ENCODE measurements at places on chromosomes 16 and 17.

- no peak for DNase-seq
Measured at GRCh38 chr17:4711661-4712181, 1.3 kb downstream of the ARRB2 start.

GRCh38 chr16:253833-254232 lies 19.2 kb downstream of the FAM234A start:
- no peak for DNase-seq

GRCh38 chr16:9703731-9704130 lies 478.5 kb downstream of the GRIN2A start:
- DNase-seq = no peak

DNA sequence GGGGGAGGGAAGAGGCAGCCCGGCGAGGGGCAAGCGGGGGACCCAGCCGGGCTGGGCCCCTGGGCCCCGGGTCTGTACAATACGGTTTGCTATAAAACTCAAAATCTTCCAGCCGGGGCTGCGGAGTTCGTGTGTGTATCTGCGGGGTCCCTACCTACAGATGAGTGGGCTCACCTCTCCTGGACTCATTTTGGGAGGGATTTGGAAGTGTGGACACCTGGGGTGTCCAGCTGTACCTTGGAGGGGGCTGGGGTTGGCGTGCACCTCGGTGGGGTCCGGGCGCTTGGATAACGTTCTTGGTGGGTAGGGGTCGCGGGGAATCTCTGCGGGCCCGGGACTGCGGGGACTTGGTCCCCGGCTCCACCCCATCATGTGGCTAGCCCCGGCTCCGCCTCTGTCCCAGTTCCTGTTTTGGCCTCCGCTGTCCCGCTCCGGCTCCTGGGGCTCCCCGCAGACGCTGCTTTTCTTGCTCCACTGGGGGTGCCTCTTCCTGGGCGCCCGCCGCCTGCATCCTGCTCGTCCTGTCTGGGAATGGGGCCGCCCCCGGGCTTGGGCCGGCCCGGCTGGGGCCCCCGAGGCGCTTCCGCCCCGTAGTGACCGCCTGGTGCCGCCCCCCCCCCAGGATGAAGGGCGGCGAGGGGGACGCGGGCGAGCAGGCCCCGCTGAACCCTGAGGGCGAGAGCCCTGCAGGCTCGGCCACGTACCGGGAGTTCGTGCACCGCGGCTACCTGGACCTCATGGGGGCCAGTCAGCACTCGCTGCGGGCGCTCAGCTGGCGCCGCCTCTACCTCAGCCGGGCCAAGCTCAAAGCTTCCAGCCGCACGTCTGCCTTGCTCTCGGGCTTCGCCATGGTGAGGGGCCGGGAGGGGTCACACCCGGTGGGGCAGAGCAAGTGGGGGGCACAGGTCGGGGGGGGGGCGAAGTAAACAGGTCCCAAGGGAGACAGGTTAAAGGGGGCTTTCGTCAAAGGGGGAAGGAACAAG lies at the start of gene ORAI3:
Gene ORAI3 (plus strand): TSS at position 402 of the 983 bp plus-strand sequence. CDS start 222 bp downstream, at position 624.
- DNase-seq = peak; percentile 73

DNA sequence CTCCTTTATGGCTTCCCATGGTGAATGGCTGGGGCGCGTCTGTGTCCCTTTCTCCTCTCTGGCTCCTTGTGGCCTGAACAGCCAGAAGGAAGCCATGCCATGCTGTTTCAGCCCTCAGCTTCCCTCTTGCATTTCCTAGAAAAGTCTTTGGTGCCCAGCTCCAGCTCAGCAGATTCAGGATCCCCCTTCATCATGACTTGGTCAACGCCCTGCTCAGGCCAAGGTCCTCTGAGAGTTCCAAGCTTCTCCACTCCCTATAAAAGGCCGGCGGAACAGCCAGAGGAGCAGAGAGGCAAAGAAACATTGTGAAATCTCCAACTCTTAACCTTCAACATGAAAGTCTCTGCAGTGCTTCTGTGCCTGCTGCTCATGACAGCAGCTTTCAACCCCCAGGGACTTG lies at the start of gene CCL13:
Gene CCL13 (plus strand): TSS at position 287 of the 400 bp plus-strand sequence. CDS start 47 bp downstream, at position 334.
- no peak for DNase-seq

GRCh38 chr17:9002227-9002605 lies 19.1 kb upstream of the NTN1 start:
- no peak for DNase-seq

DNA sequence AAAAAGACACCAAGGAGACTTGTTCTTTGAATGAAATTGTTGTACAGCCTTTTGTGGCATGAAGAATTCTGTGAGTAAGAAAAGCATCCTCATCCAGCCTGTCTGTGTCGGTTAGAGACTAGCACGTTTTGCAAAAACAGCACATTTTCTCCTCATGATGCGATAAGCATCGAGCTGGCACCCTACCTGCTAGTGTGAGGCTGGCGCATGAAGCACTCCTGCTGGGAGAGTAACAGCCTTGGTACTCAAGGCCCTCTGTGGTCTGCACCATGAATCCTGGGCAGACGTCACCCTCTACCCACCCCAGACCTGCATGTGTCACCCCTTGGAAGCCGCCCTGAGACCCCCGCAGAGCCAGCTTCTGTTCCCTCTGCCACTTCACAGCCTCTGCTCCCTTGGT lies 92.6 kb upstream of the TMEM132E start:
- no peak for DNase-seq

DNA sequence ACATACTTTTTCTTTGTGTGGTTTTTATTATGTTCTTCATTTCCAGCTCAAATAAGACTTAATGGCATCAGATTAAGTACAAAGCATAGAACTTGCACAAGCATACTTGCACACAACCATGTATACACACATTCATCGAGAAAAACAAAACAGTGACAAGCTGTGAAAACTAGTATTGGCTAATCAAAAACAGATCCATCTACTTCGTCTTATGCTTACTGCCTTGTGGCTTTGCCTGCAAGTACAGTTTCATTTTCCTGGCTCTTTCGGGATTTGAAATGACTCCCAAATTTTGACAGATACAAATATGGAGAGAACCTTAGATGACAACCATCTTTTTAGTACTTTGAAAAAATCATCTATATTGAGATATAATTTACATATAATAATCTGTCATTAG lies 338.3 kb downstream of the BCAS3 start:
- DNase-seq = no peak

DNA sequence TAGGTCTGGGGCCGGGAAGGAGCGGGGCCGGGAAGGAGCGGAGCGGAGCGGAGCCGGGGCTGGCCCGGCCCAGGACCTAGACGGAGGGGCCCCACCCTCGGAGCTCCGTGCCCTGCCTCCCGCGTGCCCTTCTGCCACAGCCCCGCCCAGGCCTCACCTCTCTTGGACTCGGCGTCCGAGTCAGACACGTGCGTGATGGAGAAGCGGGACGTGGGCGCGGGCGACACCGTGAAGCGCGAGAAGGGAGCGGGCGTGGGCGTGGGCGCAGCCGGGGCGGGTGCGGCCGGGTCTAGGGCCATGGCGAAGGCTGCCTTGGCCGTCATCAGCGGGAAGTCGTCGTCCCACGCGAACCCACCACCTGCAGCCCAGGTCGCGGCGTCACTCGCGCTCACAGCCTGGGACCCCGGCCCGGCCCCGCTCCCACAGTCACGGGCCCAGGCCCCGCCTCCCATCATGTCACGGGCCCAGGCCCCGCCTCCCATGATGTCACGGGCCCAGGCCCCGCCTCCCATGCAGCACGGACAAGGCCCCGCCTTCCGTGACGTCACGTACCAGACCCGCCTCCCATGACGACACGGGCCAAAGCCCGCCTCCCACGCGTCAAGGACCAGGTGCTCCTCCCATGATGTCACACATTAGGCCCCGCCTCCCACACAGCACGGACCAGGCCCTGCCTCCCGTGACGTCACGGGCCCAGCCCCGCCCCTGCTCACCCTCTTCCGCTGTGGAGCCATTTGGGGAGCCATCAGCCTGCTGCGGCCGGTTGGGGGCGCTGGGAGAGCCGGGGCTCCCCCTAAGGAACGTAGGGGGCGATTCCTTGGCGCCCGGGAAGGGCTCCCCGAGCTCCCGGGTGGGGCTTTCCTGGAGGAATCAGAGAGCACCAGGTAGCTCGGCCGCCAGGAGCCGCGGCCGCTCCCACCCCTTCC lies 45.8 kb upstream of the PVALEF start:
- DNase-seq = peak; percentile 64

GRCh38 chr17:82732118-82732743 lies 3.2 kb upstream of the FN3K start:
- no peak for DNase-seq

- no peak for DNase-seq
Measured at GRCh38 chr16:88913001-88913612, 46.6 kb upstream of the PABPN1L start.

DNA sequence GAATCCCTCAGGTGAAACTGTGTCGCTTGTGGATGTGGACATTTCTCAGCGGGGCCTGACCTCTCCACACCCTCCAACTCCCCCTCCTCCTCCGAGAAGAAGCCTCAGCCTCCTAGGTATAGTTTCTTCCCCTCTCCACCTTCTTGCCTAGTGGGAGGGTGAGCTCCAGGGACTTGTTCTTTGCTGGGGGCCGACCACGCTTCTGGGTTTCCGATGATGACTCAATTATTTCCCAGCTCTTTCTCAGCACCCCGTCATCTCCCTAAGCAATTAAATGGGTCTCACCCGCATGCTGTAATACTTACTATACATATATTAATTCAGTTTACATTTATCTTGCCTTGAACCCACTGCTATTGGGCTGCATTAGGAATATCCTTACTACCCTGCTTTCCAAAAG lies 13.1 kb downstream of the SOCS7 start:
- no peak for DNase-seq

GRCh38 chr16:24971718-24972117 lies 43.5 kb downstream of the ARHGAP17 start:
- DNase-seq = no peak

GRCh38 chr16:8887431-8887765 lies 5.2 kb downstream of the LITAFD start:
- DNase-seq = no peak

DNA sequence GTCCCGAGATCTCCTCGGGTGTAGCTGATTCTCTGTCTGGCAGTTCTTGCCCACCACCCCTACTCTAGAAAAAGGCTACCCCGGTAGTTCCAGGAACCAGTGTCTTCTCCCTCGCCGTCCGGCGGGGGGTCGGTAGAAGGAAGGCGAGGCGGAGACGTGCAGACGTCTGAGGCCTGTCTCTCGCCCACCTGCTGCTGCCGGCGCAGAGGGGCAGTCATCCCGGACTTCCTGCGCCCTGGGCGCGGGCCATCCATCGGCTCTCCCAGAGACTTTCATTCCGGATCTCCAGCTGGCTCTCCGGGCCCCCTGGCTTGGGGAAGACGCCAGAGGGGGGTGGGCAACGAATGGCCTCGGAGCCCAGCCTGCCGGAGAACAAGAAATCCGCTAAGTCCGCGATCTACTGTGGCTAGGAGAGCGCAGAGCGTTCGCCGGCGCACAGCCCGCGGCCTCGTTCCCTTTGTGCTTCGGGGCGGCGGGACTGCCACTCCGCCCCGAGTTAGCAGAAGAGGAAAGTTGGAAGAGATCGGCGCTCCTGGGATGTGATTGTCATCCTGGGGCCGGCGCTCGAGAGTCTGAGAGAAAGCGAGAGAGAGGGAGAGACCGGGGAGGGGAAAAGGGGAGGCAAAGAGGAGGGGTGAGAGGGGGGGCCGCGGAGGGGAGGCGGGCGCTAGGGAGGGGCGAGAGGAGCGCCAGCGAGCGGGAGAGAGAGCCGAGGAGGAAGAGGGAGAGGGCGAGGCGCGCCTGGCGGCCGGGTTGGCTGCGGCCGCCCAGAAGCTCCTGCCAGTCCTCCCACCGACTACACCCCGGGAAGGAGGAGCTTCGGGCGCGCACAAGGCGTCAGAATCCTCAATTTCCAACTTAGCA lies at the start of gene IRX5:
Gene IRX5 (plus strand): TSS at position 861 of the 864 bp plus-strand sequence. CDS start 334 bp downstream, outside the sequence.
- peak; percentile 87 for DNase-seq

DNA sequence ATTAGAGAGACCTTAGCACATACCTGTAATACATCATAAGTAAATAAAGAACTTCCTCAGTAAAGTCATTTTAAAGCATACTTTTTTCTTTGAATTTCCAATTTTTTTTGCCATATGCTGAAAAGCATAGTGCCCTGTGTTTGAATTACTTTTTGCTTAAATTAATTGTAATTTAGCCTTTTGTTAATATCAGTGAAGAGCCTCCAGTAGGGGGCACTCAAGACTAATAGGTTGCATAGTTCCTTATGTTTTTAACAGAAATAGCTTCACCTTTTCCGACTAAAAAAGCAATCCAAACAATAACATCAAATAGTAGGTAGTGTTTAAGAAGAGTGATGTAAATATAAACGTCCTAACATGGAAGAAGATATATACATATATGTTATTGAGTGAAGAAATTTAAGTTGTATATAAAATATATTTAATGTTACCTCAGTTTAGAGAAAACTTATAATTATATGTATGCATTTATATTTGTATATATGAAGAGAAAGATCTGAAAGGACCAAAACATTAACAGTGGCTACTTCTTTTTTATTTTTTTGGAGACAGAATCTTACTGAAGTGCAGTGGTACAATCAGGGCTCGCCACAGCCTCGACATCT lies 18.6 kb downstream of the RAD51C start:
- peak; percentile 36 for DNase-seq

GRCh38 chr16:12017558-12017957 lies 41.0 kb downstream of the SNX29 start:
- no peak for DNase-seq

- DNase-seq = no peak
Measured at GRCh38 chr16:65083164-65083857, 38.6 kb downstream of the CDH11 start.

DNA sequence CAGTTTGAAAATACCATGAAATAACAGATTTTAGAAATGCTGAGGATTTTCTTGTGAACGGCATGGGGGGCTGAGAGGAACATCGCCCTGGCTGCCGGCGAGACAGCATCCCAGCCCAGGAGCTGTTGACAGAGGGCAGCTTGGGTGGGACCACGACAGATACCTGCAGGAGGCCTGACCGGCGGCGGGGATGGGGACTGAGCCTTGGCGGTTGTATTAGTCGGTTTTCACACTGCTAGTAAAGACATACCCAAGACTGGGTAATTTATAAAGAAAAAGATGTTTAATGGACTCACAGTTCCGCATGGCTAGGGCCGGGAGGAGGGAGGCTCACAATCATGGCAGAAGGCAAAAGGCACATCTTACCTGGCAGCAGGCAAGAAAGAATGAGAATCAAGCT lies 82.3 kb upstream of the DNAH17 start:
- no peak for DNase-seq

DNA sequence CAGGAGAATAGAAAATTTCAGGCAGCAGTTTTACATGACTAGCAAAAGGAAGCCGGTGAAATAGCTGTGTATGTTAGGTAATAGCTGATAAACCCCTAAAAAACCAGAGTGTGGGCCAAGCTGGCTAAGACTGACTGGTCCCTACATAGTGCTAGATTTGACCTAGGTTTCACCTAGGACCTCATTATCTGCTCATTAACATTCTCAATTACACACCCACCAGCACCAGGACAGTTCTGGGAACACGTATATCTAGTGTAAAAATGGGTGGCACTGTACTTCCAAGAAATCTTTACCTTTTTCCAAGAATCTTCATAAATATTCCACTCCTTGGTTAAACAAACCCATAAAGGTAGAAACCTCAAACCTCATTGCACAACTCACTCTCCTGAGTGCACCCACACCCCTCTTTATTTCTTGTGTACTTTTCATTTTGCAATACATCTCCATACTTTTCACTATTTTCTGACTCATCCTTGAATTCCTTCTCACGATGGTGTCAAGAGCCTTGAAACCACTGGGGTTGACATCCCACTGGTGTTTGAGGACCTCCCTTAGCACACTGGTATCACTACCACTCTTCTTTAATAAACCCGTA lies 262.7 kb upstream of the KCNJ16 start:
- DNase-seq = no peak

GRCh38 chr17:17626151-17626805 lies 34.8 kb upstream of the PEMT start:
- DNase-seq = no peak

Measured in right lung (tissue), 10 donors.